ENCODE measurements at places on chromosomes 1 and 21.

DNA sequence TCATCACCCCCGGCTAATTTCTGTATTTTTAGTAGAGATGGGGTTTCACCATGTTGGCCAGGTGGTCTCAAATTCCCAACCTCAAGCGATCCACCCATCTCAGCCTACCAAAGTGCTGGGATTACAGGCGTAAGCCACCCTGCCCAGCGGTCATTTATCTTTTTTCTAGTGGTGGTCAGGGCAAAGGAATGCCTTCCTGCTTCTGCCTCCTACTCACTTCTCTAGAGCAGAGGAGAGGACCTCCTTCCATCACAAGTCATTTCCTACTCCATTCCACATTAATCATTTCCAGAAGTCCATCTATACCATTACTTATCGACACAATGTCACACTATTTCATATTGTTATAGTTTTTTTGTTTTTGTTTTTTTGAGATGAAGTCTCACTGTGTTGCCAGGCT lies 13.3 kb downstream of the FBXO42 start:
- no peak for DNase-seq

DNA sequence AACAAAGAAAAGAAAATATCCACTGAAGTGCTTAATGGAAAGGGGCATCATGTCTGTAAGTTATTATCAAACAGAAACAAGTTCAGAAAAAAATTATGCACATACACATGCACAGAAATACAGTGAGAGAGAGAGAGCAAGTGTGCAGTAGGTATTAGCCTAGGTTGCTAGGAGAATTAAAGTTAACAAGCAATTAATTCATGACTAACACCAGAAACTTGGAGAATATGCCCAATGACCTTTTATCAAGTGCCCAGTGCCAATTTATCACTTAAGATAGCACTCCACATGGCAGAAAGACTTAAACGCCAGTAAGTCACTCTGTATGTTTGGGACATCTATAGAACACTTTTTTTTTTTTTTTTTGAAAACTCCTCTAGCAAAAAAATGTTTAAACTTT lies 56.2 kb upstream of the SLC16A1 start:
- DNase-seq, result no peak

GRCh38 chr1:63595435-63595834 lies 2.2 kb downstream of the PGM1 start:
- no peak for DNase-seq

GRCh38 chr1:45243476-45244343 lies 37.3 kb upstream of the ZSWIM5 start:
- DNase-seq, result no peak

- no peak for DNase-seq
These were observed 472.0 kb downstream of the SMYD3 start for GRCh38 chr1:246035060-246035541.

- no peak for DNase-seq
These were observed 449 bp downstream of the EPS15 start for GRCh38 chr1:51518586-51519047.

GRCh38 chr1:40344597-40344996 lies 27.5 kb upstream of the COL9A2 start:
- no peak for DNase-seq

- DNase-seq, result no peak
These were observed 38.2 kb downstream of the PRKCZ start for GRCh38 chr1:2088458-2088857.

GRCh38 chr1:201631037-201631436 lies 92.1 kb downstream of the NAV1 start:
- DNase-seq, result no peak

DNA sequence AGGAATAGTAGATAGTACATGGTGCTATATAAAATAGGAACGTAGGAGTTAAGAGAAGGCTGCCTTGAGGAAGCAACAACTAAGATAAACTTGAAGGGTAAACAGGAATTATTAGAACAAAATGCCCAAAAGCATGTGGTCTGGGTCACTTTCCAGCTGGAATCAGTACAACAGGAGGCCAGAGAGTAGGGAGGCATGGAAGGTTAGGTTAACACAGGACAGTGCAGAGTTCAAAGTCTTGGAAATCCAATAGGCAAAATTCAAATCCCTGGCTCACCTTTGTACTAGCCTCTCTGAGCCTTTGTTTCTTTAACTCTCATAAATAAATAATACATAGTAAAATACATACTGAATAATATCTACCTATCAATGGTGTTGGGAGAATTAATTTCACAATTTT lies 69.0 kb upstream of the NEK7 start:
- no peak for DNase-seq

DNA sequence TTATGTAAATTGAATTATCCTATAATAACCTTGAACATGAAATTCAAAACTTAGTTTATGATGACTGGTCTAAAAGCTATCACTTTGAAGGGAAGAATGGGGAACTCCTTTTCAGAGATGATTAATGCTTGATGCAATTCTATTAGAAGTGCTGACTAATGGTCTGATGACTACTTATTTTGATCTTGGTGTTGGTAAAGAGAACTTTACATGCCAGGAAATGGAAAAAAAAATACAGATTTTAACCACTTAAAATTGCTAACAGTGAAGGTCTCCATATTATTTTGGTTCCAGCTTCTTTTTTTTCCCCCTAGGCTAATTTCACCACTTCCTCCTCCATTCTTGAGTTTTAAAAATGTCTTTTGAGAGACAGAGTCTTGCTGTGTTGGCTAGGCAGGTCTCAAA lies 22.9 kb downstream of the S1PR1 start:
- DNase-seq, result no peak

DNA sequence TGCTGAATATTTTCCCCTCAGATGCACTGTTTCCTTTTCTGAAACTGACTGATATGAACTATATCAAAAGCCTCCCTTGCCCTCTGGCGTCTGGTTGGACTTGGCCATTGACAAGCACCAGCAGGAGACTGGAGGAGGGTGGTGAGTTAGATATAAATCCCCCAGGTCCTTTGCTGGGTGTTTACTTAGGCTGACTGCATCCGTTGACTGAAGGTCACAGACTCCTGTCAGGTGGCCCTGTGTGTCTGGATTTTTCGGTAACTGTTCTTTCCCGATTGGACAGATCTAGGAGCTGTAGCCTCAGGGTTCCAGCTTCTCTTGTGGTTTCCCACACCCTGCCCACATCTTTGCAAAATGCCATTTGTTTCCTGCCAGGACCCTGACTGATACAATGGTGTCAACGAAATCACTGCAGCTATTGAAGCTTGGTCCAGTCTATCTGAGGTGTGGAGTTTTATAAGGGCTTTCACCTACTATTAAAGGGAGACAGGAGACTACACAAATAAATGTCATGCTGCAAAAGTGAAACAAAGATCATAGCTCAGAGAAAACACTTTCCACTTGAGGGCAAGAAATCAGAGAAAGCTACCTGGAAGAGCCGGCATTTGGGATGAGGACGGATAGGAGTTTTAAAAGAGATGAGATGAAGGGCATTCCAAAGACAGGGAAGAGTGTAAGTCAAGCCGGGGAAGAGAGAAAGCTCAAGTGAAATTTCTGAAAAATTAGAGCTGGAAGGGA lies 1.5 kb upstream of the MAGI3 start:
- no peak for DNase-seq

DNA sequence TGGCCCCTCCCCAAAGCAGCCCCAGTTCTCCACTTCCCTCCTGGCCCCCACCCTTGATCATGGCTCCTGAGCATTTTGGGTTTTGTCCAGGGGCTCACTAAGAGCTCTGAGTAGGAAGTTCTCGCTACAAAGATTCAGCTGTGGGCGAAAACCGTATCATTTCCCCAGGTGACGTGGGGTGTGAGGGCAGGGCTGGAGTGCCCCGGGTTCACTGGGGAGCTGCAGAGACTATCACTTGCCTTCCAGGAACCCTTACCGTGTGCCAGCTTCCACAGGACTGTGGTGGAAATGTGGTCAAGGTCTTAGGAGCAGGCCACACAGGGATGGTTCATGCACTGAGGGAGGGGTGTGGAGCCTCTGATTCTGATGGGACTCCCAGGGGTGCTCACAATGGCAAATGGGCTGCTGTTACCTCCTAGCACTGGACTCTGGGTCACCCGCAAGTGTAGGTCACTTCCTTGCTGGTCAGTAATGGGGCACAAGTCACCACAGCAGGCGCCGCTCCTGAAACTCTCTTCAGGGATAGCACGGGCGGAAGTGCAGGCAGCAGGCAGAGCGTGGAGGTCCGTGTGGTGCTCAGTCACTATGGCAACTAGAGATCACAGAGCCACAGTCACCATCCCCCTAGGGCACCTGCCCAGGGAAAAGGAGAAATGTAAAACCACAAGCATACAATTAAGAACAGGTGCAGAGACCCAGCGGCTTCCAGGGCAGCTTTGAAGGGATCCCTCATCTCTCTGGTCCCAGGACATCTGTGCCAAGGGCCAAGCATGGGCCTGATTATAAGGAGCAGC lies 35.4 kb downstream of the RSPH1 start:
- no peak for DNase-seq

DNA sequence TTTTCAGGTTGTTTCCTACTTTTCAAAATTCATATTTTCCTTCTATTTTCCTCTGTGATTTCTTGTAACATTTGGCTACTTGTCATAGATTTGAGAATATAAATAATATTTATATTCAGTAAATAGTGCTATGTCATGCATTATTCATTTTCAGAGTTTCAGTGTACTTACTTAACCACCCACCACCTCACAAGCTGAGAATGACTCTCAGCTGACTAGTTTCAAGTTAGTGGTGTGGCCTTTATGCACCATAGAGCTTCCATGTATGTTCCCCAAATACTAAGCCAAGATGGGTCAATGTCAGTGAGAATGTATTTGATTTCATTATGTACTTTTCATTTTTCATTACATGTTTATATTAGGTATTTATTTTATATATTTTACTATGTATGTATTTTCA lies 56.9 kb upstream of the RGS1 start:
- no peak for DNase-seq

- DNase-seq, result no peak
These were observed 132.2 kb downstream of the CASZ1 start for GRCh38 chr1:10664251-10664650.

GRCh38 chr1:165842023-165842670 lies 14.7 kb downstream of the UCK2 start:
- no peak for DNase-seq

DNA sequence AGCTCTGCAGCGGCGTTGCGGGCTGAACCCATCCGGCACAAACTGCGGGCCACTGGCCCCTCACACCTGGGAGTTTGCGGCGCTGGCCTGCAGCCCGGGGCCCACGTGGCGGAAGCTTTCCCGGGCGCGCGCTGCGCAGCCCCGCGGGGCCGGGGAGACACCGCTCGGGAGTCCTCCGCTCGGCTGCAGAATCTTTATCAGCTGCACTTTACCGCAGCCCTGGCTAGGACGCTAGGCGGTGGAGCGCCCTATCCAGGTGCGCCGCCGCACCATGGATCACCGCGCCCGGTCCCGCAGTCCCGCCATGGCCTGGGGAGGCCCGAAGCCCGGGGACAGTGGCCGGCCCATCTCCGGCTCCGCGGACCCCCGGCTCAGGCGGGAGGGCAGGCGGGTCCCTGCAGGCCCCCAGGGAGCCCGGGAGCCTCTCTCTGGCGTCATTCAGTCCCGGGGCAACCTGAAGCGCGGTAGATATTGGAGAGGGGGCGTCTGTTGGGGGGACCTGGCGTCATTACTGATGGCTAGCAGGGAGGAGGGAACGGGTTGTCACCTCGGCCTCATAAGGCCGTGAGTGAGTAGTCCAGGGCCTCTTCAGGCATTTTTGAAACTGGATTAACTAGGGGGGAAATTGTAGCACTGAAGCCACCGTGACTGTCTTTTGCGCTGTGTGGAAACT lies 5.7 kb upstream of the OLIG2 start:
- no peak for DNase-seq

DNA sequence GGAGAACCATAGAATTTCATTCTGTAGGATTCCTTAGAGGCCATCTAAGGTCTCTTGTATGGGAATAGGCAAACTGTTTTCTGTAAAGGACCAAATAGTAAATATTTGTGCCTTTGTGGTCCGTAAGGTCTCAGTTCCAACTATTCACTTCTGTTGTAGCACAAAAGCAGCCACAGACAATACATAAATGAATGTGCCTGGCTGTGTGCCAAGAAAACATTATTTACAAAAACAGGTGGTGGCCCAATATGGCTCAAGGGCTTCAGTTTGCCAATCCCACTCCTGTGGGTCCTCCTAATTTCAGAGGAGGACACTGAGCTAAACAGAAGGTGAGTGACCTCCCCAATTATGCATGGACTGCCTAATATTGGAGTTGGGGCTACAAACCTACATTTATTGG lies 67.6 kb upstream of the EDEM3 start:
- DNase-seq, result no peak

GRCh38 chr1:201229095-201229494 lies 38.5 kb downstream of the IGFN1 start:
- no peak for DNase-seq
